EH (cell line): ENCODE measurements at places on chromosomes 7 and 10.

- DNase-seq = peak; percentile 51
These were observed 635 bp downstream of the ZNF12 start for GRCh38 chr7:6705959-6706665.

DNA sequence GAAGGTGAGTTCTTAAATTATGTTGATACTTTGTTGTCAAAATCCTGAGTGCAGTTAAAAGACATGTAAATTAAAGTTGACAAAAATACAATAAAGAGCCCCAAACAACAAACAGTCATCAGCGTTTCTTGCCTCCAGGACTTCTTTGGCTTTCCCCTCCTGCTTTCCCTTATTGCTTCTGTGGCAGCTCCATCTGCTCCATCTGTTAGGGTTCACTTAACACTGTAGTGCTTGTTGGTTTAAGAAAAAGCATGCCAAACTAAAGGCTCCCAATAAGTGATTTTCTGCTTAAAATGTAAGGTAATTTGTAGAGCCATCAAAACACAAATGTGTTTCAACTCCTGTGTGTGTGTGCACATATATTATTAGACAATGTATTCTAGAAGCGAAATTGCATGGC, 254.3 kb upstream of the GNAI1 start:
- no peak for DNase-seq

DNA sequence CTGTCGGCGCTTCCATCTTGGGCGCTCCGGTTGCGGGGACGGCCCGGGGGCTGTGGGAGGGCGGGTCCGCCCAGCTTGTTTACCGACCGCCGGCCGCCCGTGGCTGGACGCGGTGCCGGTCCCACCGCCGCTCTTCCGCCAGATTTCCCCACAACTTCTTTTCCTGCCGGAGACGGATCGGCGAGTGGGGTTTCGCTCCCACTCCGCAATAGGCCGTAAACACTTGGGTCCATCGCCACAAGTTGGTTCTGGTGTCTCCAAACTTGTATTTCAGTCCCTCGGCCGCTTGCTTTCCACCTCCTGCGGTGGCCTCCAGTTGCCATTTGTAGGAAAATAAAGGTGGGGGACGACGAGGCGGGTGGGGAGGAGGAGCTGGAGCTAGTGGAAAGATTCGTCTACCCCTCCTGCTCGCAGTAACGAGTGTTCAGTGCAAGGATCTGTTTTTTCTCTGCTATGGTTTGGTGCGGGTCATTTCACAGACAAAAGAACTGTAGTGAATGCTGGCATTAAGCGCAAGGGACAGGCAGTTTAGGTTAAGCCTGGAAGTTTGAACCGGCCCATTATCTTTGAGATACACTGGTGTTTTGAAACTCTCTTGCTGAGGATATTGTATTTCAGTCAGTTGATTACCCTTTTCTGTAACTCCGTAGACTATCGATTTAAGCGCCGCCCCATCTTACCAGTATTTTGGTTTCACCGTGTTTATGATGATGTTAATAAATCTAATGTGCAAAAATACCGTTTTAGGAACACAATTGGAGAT, 24.3 kb upstream of the ZRANB1 start:
- peak; percentile 60 for DNase-seq

DNA sequence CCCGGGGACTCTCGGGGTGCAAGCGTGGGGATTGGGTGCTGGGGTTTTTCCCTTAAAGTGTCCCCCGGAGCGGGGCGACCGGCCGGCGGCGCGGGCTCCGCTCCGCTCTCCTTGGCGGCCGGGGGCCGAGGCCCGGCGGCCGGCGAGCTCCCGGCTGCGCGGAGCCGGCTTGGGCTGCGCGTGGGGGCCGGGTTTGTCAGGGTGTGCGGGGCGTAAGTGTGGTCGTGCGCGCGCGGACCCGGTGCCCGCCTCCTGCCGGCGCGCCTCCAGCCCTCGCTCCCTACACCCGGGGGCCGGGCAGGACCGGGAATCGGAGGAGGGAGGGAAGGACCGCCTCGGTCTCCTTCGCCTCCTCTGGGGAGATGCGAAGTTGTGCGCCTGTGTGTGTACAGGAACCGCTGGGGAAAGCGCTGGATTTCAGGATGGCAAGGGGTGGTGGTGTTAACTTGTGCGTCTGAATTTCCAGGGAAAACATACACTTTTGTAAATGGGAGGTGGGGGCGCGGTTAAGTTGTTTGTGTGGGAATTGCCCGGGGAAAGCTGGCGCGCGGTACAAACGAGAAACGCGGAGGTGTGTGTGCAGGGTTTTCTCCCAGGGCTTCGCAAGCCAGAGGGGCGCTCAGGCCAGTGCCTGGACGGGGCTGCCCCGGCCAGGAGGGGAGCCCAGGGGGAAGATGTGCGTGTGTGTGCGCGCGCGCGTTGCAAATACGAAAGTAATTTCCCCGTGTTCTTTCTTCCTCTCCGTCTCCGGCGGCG, 737 bp downstream of the ZMIZ1 start:
- DNase-seq = peak; percentile 55

- no peak for DNase-seq
These were observed 362.3 kb downstream of the PHF14 start for GRCh38 chr7:11335947-11336346.

DNA sequence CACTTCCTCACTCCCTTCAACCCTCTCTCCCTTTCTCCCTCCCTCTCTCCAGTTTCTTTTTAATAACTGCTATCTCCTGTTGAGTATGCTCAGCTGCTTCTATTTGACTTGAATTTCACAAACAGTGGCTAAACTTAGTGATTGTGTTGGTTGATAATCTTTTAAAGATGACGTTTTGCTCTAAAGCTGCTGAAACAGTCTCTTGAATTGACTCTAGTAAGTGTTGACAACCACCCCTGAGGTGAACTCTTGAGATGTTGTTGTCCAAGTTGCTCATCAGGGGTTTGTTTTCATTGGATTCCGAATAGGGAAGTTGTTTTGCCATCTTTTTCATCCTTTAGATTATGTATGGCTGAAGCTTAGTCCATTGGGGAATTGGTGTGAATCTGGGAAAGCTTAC, 176.2 kb downstream of the TWIST1 start:
- DNase-seq = no peak

DNA sequence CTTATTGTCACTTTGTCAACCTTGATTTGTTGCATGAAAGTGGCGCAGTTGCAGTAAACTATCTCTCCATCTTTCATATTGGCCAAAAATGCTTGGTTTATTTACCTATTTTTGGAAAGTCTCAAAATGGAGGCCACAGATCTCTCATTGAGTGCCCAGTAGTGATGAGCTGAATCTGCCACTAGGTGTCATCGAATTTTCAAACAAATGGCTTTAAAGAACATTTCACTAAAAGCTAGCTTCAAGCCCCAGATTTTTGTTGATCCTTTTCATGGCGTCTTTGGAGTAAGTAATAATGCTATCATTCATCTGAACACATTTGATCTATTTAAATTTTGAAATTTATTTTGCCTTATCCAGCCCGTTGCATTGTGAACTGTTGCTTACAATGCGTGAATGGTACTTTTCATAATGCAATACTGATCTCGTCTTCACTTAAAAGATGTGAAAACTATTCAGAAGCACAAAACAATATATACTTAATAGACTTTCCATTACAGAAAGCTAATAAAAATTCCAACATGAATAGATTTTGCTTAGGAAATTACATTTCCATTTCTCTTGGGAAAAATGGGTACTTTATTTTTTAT, 236.2 kb downstream of the DNAJB9 start:
- peak; percentile 11 for DNase-seq

- DNase-seq = no peak
These were observed 107.6 kb downstream of the TRRAP start for GRCh38 chr7:98985945-98986344.

GRCh38 chr10:97157578-97158095, 28.1 kb downstream of the SLIT1 start:
- DNase-seq = no peak

DNA sequence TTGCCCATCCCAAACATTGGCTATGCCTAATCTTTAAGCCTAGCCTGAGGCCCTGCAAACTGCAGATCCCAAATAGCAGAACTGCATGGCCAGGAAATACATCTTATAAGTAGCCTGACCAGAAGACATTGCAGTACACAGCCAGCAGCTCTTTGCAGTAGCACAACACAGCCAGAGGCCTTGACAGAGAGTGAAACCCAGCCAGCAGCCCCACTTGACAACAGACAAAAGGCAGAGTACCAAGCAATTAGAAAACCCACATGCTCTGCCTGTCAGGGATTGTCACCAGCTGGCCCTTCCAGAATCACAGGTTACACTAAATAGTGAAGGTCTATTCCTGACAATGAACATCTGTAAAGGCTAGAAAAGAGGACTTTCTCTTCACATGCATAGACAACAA, 242.8 kb upstream of the TMEM72 start:
- no peak for DNase-seq

- no peak for DNase-seq
These were observed 250.1 kb upstream of the MBL2 start for GRCh38 chr10:53022611-53023088.

GRCh38 chr7:117873310-117874190, at the start of gene CTTNBP2:
CTTNBP2 (minus strand) TSS chr7:117873441; CDS start chr7:117873415, 26 bp downstream.
- DNase-seq = peak; percentile 44

GRCh38 chr10:119640875-119641526, 10.2 kb upstream of the BAG3 start:
- no peak for DNase-seq

DNA sequence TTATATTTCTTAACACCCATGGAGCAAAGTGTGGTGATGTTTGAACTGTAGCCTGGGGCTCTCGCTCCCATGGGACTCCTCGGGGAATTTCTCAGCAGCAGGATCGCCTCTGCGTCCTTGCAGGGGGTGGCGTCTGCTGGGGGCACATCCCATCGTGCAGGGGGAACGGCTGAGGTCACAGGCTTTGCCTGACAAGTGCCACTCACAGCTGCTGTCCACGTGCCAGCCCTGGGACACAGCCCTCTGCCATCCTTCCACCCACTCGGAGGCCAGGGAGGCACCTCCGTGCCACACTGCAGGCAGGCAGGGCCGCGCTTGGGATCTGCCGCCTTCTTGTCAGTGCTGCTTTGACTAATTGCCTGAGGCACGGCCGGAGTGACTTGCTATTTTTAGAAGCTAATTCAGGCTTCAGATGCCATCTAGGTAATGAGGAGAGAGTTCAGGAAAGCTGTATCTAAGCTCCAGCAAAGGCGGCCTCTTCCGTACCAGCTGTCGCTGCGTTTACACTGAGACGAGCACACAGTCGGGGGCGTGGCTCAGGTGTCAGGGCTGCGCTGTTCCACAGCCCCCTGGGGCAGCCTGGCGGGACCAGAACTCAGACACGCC, 45.7 kb downstream of the PITRM1 start:
- no peak for DNase-seq

DNA sequence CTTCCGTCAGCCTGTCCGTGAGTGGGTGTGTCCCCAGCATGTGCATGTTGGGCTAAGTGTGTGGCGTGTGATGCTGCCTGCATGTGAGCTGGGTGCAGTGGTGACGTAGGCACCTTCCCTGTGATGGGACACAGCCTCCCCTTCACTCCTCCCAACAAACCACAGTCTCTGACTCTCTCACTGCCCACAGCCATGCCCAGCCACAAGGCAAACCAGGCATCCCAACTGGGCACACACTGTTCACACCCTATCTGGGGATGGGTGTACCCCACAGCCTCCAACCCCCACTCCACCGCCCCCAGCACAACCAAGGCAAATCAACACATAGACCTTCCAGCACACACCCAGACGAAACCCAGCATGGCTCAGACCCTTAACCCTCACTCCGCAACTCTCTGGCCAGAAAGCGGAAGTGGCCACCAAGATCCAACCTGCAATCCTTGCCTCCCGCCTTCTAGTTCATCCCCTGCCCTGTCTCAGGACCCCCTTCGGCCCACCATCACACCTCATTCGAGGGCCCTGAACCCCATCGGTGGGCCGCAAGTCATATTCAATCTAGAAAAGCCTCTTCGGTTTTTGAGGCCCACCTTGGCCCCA, 10.4 kb downstream of the PSD start:
- no peak for DNase-seq

DNA sequence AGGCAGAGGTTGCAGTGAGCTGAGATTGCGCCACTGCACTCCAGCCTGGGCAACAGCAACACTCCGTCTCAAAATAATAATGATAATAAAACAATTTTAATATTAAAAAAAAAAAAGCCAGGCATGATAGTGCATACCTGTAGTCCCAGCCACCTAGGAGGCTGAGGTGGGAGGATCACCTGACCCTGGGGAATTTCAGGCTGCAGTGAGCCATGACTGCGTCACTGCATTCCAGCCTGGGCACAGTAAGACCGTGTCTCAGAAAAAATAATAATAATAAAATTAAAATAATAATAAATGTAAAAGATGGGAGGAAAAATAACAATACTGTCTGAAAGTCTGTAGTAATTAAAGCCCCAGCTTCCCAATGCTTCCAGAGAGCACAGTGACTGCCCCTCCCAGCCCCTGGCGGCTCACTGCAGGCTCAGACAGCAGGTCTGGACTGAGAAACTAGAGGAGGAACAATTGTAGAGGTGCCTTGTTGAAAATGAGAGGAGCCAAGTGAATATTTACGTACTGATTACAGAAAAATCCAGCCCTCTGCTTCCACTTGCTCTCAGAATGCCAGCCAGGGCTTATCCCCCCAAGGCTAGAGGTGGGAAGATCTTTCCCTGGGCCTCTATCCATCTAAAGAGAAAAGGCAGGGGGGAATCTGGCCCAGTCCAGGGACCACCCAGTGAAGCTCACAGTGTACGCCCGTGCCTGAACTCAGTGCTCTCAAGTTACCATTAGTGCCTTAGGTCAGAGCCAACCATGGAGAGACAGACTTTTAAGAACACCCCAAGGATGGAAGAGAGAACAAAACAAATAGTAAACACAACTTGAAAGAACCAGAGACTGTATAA, 112.8 kb downstream of the PARD3 start:
- no peak for DNase-seq
